ENCODE measurements at places on chromosomes 11 and 22.

DNA sequence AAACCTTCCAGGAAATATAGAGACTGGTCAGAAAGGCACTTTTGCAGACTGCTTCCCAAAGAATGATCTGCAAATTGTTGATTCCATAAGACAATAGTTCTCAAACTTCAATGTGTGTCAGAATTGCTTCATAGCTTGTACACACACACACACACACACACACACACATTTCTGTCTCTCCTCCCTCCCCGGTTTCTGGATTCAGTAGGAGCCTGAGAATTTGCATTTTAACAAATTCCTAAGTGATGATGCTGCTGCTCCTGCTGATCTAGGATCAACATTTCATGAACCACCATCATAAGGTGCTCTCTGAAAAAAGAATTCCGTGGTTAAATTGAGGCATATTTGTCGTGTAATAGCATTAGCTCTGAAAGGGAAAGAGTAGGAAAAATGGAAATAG, 35.3 kb upstream of the FZD4 start:
- DNase-seq: no peak

DNA sequence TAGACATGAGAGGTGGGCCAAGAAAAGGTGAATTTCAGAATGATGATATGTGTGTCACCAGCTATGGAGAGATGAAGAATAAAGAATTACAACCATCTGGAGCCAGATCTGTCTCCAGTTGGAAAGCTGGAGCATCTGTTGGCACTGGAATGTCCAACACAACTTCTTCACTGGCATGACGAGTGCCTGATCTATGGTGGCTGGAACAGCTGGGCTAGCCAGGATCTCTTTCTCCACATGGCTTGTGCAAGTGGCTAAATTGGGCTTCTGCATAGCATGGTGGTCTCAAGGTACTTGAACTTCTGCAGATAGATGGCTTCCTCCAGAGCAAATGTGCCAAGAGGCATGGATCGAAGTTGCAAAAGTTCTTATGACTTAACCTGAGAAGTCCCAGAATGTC, 256.1 kb upstream of the NCAM1 start:
- DNase-seq: no peak

GRCh38 chr11:12225046-12225739, 114.8 kb downstream of the MICAL2 start:
- DNase-seq: no peak

DNA sequence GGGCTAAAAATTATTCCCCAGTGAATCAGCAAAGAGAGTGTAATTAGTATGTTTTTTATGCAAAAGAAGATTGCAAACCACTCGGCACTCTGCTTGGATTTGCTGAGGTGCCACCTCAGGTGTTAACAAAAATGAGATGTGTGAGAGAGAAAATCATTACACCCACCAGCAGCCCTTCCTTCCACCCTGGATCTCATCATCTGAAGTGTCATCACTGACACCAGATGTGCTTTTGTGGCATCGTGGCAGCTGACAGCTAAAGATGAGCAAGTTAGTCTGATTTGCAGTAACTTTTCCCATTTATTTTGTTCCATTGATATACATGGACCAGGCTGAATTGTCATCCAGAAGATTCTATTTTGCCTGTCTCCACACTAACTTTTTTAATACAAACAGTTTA, 44.6 kb upstream of the PAK1 start:
- no peak for DNase-seq

DNA sequence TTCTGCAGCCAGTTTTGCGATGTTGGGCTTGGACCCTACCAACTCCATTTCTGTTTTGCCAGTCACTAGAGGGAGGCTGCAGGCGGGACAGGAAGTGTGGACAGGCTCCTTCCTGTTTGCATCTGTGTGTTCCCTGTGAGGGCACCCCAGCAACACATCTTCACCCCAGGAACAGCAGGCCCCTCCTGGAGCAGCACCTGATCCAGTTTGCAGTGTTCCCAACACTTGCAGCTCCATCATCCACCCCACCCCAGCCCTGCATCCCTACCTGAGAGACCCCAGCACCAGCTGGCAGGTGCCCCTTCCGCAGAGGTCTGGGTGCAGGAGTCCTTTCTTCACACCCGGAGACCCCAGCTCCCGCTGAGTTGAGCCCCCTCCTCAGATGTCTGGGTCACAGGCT, 7.4 kb upstream of the VSIG10L2 start:
- DNase-seq: no peak

- no peak for DNase-seq
Observed at GRCh38 chr11:70519117-70519516, 120.8 kb downstream of the CTTN start.

GRCh38 chr11:111922803-111923202, 4.1 kb downstream of the C11orf52 start:
- DNase-seq: no peak

- no peak for DNase-seq
Observed at GRCh38 chr11:108818971-108819370, 154.1 kb downstream of the DDX10 start.

- no peak for DNase-seq
Observed at GRCh38 chr11:102436561-102436960, 16.0 kb downstream of the TMEM123 start.

DNA sequence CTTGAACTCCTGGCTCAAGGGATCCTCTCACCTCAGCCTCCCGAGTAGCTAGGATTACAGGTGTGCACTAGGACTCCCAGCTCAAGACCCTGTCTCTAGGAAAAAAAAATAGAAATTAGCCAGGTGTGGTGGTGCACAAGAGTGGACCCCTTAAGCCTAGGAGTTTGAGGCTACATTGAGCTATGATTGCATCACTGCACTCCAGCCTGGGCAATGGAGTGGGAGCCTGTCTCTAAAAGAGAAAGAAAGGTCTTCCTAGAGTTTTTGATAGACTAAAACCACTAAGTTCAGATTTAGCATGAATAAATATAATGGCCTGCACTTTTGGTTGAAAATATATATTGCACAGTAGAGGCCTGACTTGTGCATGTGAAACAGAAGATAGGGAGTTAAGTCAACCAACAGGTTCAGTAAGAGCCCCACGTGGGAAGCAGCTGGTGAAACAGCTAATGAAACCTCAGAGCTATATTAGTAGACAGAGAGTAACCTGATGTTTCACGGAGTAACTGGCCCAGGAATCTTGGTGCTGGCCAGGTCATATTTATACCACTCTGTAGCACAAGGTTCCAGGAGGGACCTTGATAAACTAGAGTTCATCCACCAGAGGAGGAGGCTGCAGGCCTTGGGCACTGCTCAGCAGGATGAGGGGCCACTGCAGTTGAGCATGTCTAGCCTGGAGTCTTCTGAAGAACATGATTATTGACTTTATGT, 4.6 kb upstream of the MICAL3 start:
- DNase-seq: no peak

GRCh38 chr22:46866591-46866990, 104.1 kb downstream of the TBC1D22A start:
- no peak for DNase-seq

- DNase-seq: no peak
Observed at GRCh38 chr11:21411104-21411503, 741.7 kb downstream of the NELL1 start.

DNA sequence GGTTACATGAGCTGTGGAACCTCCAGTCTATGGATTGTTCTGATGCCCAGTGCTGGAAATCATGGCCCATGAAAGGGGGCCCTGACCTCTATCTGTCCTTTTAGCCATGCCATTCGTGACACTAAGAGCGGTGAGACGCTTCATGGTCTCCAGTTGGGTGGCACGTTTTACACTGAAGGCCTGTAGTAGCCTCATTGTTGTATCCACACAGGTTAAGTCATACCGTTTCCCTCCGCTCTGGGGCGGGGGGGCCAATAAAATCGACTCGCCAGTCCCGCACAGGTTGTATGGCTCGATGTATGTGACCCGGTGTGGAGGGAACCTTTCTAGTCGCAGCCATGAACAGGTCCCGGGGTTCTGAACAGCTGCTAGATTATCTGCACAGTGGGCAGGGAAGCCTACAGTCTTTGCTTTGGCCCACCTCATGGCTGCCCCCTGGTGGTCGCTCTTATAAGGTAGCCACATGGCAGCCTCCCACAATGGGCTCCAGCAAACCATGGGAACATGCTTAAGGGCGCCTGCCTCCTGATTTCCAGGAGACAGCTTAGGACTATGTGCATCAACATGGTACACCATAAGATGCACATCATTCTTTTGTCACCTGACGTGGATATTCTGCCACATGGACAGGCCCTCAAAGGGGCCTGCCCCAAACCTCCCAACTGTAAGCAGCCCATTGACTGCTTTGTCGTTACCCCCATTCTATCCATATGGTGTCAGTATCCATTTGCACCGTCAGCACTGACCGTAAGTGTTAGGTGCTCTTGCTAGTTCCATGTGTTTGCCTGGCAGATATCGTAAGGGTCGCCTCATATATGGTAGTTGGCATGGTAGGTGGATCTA, 19.7 kb upstream of the APOL3 start:
- peak; percentile 18 for DNase-seq

DNA sequence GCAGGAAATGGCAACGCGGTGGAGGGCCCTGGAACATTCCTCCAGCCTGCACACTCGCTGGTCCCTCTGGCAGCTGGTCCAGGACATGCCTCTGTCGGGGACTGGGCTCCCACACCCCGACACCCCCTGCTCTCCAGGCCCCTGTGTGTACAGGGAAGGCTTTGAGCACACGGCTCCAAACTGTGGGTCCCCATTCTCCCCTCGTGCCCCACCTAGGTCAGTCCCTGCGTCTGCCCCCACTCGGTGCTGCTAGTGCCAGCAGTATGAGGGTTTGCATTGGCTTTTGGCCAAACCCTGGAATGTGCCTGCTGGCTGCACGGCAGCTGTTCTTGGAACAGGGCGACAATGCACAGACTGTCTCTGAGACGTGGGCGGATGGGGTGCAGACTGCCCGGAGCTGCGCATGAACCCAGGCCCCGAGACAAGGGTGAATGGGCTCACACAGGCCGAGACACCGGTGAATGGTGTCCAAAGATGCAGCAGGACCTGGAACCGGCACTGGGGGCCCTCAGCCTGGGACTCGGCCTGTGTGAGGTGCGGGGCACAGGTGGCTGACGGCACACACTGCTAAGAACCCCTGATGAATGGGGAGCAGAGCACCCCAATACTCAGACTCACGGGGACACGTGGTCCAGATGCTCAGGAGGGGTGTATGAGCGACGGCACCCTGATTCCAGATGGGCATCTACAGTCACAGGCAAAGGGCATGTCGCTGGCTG, 7.5 kb upstream of the SYT8 start:
- no peak for DNase-seq
